ENCODE measurements at places on chromosomes 16 and 17.

GRCh38 chr17:50421308-50422051, 4.5 kb upstream of the ACSF2 start:
- DNase-seq: no peak

DNA sequence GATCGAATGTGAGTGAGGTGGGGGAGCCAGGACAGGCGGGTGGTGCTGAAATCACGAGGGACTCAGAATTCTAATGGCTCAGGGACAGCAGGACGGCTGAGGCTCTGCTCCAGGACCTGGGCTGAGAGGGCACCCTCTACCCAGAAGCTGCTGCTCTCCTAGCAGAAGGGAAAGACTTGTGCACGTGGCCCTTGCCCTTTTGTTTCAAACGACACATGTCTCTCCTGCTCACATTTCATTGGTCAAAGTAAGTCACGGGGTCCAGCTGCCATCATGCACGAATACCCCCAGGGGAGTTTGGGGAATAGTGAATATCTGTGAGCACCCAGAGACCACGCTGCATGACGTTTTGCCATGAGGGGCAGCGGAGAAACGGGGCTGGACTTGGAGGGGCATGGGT, 73.2 kb downstream of the RTN4RL1 start:
- no peak for DNase-seq

DNA sequence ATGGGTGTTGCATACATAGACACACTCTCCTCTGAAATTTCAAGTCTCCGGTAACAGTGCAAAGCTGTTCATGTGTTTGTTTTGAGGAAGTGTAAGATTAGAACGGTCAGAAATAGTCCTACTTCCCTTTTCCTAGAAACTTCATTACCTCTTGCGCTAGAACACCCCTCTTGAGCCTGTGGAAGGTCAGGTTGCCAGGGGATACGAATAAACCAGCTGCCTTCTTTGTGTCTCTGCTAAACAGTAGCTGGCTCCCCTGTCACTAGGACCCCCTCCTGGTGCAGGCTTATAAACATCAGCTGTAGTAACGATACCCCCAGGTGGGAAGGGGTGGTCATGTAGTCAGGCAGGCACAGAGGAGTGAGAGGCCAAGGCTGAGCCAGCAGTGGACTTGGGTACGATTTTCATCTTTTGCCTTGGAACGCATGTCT, 113.4 kb upstream of the RCVRN start:
- DNase-seq: no peak

DNA sequence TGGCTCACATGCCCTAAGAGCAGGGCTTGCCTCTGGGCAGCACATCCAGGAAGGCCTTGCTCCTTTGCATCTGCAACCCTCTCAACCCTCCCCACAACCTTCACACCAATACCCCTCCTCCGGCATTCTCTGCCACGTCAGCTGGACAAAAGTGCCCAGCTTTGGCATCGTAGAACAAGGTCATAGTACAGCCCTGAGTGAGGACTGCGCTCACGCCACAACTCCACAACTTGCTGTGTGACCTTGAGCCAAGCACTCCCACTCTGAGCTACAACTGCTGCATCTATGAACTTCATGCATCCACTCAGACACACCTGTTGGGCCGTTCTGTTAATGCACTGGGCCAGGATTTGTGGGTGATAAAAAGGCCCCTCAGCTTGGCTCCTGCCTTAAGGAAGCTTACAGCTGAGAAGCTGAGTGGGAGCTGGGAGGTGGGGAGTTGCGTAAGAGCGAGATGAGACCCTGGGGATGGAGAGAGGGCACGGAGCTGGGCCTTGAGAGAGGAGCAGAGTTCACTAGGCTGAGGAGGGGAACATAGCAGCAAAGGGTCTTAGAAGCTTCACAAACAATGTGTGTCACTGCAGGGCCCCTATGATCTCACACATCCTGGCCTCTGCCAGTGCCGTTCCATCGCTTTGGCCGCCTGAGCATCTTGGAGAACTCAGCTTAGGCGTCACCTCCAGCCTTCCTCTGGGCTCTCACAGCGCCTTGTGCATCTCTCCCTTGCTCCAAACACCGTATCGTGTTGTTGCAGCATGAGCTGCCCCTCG, 8.6 kb upstream of the MRC2 start:
- no peak for DNase-seq

DNA sequence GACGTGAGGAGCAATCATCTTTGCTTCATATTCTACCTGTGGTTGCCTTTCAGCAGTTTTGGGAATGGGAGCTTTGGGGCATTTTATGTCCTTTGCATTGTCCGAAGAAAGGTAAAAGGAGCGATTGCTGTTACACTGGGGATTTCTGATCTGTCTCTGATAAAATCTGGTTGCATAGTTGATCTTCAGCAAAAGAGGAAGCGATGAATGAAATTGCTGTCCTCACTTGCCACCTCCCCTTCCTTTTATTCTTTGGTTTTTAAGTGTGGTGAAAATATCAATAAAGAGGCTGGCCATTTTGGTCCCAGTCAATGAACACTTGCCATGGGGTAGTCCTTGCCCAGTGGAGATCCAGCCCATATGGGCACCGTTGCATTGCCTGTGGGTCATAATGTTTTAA, 236.8 kb downstream of the MSI2 start:
- no peak for DNase-seq
